ENCODE measurements at places on chromosomes 3 and 15. TPM values are rescaled to one million over a fixed set of nuclear protein-coding genes. Genes with fewer than 3 reads are reported as not detected.

Gene ZFAND6
- 101 TPM for polyA plus RNA-seq

Gene TMEM158
- polyA plus RNA-seq = 1.4 TPM

Gene CPA3
- 4.3 TPM for polyA plus RNA-seq

Gene IGF2BP2
- 52.1 TPM for polyA plus RNA-seq

Gene OR5K2
- polyA plus RNA-seq = not detected

Gene FEZF2
- not detected for polyA plus RNA-seq

Gene CD80
- not detected for polyA plus RNA-seq

Gene ECE2
- 0.16 TPM for polyA plus RNA-seq

Gene COLQ
- 32.1 TPM for polyA plus RNA-seq

Gene HOMER2
- polyA plus RNA-seq = 27.3 TPM

Gene KY
- polyA plus RNA-seq = 57.5 TPM

Gene GP9
- not detected for polyA plus RNA-seq

Gene SENP8
- 6.5 TPM for polyA plus RNA-seq

Gene ACP3
- polyA plus RNA-seq = 0.56 TPM

Gene PARP15
- polyA plus RNA-seq = 1.6 TPM

Gene ZFYVE19
- 18.6 TPM for polyA plus RNA-seq

Gene CCR3
- polyA plus RNA-seq = not detected

Gene SLC28A2
- 0.18 TPM for polyA plus RNA-seq

Gene ZNF80
- polyA plus RNA-seq = not detected

Gene AVEN
- polyA plus RNA-seq = 28.2 TPM

Gene KBTBD13
- polyA plus RNA-seq = 0.62 TPM

Gene MED12L
- 10.2 TPM for polyA plus RNA-seq

Gene COL6A5
- polyA plus RNA-seq = 0.03 TPM

Gene SCN11A
- 1.7 TPM for polyA plus RNA-seq

Gene CELSR3
- 0.55 TPM for polyA plus RNA-seq

Gene SLC28A1
- polyA plus RNA-seq = 0.27 TPM

Gene ITIH4
- polyA plus RNA-seq = 32.2 TPM

Gene PLSCR5
- not detected for polyA plus RNA-seq

Gene SYNPR
- not detected for polyA plus RNA-seq

Gene IL5RA
- 0.18 TPM for polyA plus RNA-seq

Gene SSR3
- 100 TPM for polyA plus RNA-seq

Gene LAMB2
- polyA plus RNA-seq = 316 TPM

Gene SERINC4
- not detected for polyA plus RNA-seq

Gene EOGT
- polyA plus RNA-seq = 23.6 TPM
